Activated T-cell treated with anti-CD3 and anti-CD28 coated beads for 48 hours (primary cell): ENCODE measurements at places on chromosomes 3 and 15.

DNA sequence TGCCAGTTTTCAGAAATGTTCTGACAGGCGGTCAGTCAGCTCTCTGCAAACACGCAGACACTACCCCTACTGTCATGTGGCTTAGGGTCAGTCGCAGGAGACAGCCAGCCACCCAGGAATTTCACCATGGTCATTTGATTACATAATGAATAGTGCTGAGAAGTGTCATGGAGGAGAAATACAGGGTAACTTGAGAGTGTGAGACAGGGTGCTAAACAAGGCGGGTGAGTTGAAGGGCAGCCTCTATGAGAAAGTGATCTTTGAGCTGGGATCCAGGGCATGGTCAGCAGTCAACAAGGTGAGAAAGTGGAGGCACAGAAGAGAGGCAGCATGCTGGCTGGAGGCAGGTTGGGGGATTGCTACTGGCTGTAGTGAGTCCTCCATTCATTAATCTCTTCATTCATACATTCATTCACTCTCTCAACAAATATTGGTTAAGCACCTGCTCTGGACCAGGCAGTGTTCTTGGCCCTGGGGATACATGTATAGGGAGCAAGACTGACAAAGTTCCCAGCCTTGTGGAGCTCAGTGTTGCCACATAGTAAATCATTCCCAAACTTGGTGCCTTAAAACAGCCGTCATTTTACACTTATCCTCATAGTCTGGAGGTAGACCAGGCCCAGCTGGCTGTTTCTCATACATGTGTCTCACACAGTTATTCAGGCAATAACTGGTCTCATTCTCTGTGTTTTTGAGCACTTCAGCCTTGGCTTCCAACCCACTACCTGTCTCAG lies 14.8 kb downstream of the PXYLP1 start:
- DNase-seq: no peak

DNA sequence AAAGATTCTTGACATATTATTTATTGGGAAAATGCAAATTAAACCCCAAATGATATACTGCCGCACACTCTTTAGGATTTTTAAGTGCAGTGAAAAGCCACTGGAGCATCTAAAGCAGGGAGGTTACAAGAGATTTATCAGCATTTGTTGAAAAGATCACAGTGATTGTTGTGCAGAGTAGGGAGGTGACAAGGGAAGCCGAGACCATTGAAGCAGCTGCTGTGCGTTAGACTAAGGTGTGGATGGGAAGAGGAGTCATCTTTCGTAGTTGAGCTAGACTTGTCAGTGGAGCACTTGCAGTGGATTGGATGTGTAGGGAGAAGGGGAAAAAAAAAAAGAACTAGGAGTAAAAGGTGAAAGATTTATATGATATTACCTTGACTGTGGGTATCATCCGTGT lies 854.6 kb downstream of the NTRK3 start:
- DNase-seq: no peak

DNA sequence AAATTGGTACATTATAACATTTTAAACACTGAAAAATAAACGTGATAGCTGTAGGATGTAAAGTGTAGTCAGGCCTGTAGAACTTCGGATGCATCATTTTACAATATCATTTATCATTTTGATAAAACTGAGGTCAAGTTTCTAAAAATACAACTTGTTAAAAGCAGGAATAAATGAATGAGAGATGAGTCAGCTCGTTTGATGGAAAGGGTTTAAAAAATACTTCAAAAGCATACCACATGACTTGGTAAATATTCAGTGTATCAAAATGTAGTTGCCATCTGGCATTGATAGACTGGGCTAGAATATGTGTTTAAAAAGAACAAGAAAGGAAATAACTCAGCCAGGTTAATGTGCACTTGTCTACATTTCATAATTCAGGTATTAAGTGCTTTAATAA lies 357.0 kb downstream of the TIGIT start:
- DNase-seq: no peak

DNA sequence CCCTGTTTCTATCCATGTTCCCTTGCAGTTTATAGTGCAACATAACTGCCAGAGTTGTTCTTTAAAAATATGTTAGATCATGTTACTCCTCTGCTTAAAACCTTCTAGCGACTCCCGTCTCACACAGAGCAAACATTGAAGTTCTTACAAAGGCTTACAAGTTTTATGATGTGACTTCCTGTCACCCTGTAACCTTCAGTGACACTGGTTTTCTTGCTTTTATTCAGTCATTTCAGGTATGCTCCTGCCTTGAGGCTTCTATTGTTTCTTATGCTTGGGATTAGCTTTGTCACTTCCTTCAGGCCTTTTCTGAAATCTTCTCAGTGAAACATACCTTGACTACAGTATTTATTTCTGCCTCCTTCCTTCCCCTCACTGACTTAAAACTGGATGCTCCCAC lies 252.1 kb downstream of the DOCK3 start:
- DNase-seq: no peak

- DNase-seq: no peak
These were observed 325.0 kb downstream of the CGGBP1 start for GRCh38 chr3:87733671-87734367.
